Activated CD4-positive, alpha-beta T cell treated with anti-CD3 and anti-CD28 coated beads for 36 hours (primary cell): ENCODE measurements at places on chromosomes 13 and 19. TPM values are rescaled to one million over a fixed set of nuclear protein-coding genes. Genes with fewer than 3 reads are reported as not detected.

DNA sequence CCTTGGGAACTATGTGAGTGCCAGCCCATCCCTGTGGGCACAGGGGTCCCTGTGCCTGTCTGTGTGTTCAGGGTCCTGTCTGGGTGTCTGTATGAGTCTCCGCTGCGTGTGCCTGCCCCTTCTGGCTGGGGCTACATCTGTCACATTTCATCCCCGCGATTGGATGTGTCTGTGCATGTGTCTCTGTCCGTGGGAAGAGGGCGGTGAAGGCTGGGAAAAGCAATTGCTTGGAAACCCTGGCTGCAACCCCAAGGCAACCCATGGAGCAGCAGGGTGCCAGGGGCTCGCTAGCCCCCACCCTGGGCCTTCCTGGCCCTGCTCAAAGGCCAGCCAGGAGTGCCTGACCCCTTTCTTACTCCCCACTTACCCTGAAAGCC, 1.4 kb downstream of the MAG start:
- no peak for DNase-seq

GRCh38 chr13:50617134-50617721, 226.3 kb downstream of the DLEU7 start:
- no peak for DNase-seq

Gene SIGLECL1
- total RNA-seq, result not detected

DNA sequence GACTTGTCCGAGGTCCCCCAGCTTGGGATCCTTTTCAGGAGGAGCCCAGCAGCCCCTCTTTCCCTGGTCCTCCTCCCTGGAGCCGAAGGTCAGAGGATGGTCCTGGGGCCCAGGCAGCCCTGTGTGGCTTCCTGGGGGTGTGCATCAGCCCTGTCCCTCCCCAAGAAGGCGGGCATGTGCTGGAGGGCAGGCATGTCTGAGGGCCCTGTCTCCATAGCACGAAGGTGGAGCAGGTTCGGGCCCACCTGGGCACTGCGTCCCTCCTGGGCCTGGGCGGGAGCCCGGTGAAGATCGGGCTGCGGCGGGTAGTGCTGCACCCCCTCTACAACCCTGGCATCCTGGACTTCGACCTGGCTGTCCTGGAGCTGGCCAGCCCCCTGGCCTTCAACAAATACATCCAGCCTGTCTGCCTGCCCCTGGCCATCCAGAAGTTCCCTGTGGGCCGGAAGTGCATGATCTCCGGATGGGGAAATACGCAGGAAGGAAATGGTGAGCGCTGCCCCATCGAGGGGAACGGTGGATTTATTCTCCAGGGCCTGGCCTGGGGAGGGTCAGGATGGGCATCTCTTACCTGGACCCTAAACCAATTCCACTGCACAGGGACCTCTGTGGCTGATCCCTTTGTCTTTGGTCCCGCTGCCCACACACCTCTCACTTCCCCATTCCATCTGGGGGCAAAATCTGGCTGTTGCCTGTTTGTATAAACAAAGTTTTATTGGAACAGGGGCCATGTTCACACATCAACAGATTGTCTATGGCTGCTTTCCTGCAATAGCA, 10.9 kb downstream of the TIMM13 start:
- DNase-seq, result no peak

DNA sequence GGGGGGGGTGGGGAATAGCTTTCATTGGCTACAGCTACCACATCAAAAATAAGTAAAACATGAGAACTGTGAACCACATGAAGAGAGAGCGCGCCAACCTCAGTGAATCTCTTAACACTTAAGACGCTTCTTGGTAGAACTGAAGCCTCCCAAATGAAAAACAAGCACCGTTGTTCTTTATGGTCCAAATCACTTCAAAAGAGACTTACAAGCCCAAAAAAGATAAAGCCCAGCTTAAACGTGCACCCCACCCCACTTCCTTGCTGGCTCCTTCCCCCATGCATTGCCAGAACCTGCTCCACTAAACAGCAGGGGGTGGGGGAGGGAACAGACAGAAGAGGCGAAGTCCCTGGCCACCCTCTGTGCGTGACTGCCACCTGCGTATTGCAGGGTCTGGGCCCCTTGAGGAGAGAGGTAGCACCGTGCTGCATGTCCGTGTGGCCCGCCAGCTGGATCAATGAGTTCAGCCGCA, 479.1 kb downstream of the FOXO1 start:
- DNase-seq, result peak; percentile 77

- no peak for DNase-seq
Observed at GRCh38 chr13:109144693-109145437, 515.5 kb downstream of the MYO16 start.
